ENCODE measurements at places on chromosomes 7 and 10.

DNA sequence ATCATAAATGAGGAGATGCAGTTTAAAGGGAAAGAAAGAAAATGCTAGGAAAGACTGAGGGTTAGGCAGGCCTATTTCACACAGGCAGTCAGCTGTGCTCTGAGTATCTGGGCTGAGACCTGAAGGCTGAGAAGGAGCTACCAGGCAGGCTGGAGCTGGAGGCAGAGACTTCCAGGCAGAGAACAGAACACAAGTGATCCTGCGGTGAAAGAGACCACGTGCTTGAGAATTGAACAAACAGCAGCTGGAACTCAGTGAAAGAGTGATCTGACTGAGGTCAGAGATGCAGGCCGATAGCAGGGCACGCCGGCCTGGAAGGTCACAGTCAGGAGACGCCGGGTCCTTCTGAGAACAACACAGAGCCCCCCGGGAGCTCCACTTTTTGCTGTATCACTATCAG, 147.8 kb downstream of the ADAM12 start:
- DNase-seq = no peak

- no peak for DNase-seq
These were observed 71.1 kb downstream of the CXCL12 start for GRCh38 chr10:44313761-44314165.

GRCh38 chr10:8051109-8051821, 3.2 kb upstream of the GATA3 start:
- no peak for DNase-seq

- no peak for DNase-seq
These were observed 180.8 kb upstream of the POM121L12 start for GRCh38 chr7:52854681-52855080.

DNA sequence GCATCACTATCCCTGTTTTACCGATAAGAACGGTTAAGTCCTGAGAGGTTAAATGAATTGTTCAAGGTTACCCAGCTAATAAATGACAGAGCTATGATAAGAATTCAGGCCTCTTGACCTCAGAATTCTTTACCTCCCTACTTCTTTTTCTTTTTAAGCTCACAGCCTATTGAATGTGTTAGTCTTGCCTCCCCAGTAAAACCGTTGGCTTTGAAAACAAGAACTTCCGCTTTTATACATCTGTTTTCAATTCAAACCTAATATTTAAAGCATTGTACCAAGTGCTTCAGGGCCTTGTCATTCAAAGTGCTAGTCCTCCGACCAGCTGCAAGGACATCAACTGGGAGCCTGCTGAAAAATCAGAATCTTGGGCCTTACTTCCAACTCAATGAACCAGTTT, 15.6 kb downstream of the SEC31B start:
- DNase-seq = no peak

- no peak for DNase-seq
These were observed 51.4 kb upstream of the EZH2 start for GRCh38 chr7:148935451-148935850.

GRCh38 chr7:133364959-133365690, 112.2 kb downstream of the EXOC4 start:
- DNase-seq = no peak

GRCh38 chr10:18254086-18254485, 113.9 kb downstream of the CACNB2 start:
- DNase-seq = no peak

All from activated CD4-positive, alpha-beta T cell treated with anti-CD3 and anti-CD28 coated beads, Interleukin-2, Interleukin-4, amounts not matched to agents 100 ng/mL and 50 ng/mL, durations not matched to agents 16 hours and 8 hours (primary cell).